SK-N-SH (cell line): ENCODE measurements at places on chromosomes 12 and 14.

DNA sequence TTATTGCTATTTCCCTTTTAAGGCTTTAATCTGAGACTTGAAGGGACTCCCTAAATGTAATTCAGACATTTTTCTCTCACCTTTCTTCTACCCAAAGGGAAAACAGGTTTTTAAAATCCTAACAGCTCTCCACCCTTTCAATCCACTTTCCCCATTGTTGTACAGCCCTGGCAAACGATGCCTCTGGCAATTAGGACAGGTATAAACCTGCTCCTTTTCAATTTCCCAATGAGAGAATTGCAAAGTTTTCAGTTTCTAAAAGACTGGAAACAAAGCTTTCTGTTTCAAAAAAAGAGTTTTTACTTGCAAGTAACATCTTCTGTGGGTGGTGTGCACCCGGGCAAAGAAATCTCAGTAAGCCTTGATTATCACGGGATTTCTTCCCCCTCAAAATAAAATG, 131.2 kb downstream of the HMGA2 start:
- no peaks in the 10 kb centered on the region for H3K27me3 ChIP-seq
- H3K4me3 ChIP-seq, result no peak overlapping the region
- peaks cover 83% of the 10 kb centered on the region for H3K4me1 ChIP-seq
- no peak for DNase-seq
- H3K27ac ChIP-seq, result peak overlapping the region; percentile 79

GRCh38 chr14:75968456-75968855, 13.3 kb downstream of the TGFB3 start:
- no peak overlapping the region for H3K4me3 ChIP-seq
- DNase-seq, result no peak
- H3K36me3 ChIP-seq, result peaks cover 2% of the 10 kb centered on the region; the same call in 1 of the 2 replicates

GRCh38 chr12:99057670-99058069, 412.6 kb downstream of the APAF1 start:
- no peaks in the 10 kb centered on the region for H3K36me3 ChIP-seq
- no peaks in the 10 kb centered on the region for H3K27me3 ChIP-seq
- no peak for DNase-seq
- H3K4me1 ChIP-seq, result peaks cover 6% of the 10 kb centered on the region
- no peak overlapping the region for H3K4me3 ChIP-seq

GRCh38 chr12:131093971-131094830, 140.5 kb downstream of the ADGRD1 start:
- no peaks in the 10 kb centered on the region for H3K27me3 ChIP-seq
- H3K4me1 ChIP-seq, result no peaks in the 10 kb centered on the region
- no peak for DNase-seq
- no peak overlapping the region for H3K4me3 ChIP-seq
- no peak overlapping the region for H3K27ac ChIP-seq

DNA sequence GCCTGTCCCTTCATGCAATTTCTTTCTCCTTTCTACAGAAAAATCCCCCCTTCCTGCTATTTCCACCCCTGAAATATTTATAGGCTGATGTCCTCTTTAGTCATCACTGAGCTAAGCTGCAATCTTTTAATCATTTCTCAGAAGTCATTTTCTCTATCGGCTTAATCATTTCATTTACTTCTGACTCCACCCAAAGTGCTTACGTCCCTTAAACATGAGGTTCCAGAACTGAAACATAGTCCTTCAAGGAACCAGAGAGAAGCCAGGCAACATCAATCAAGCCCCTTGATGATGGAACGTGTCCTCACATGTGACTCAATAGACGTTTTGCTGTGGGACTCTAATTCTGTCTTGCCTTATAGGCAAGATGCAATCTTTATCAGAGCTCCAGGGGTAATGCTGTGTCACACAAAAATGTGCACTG, 148.7 kb upstream of the KRR1 start:
- peak overlapping the region; percentile 9; the same call in 1 of the 2 replicates for H3K27ac ChIP-seq
- no peaks in the 10 kb centered on the region for H3K27me3 ChIP-seq
- DNase-seq, result no peak
- no peaks in the 10 kb centered on the region for H3K36me3 ChIP-seq
- H3K4me3 ChIP-seq, result no peak overlapping the region

GRCh38 chr12:123150275-123150743, 581 bp downstream of the PITPNM2 start:
- H3K27ac ChIP-seq, result no peak overlapping the region
- peaks cover 10% of the 10 kb centered on the region for H3K36me3 ChIP-seq
- no peaks in the 10 kb centered on the region for H3K27me3 ChIP-seq
- peak overlapping the region; percentile 72 for H3K4me3 ChIP-seq
- H3K4me1 ChIP-seq, result peaks cover 19% of the 10 kb centered on the region; the same call in 1 of the 2 replicates

DNA sequence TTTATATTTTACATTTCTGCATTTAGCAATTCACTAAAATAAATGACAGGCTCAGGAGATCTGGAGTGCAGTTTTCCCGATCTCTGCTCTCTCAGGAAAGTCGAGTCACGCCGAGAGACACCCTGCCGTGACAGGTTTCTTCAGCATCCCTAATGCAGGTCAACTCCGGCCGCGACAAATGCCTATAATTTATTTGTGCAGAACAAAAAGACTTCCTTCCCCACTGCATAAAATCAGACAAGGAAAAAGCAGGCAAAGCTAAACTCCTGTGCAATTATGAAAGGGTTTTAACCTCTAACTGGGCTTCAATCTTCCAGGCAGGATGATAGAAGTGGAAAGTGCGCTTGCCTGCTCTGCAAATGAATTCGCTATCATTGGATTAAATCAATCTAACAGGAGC, 28.1 kb downstream of the SPRING1 start:
- no peak for DNase-seq
- H3K4me1 ChIP-seq, result peaks cover 24% of the 10 kb centered on the region
- peak overlapping the region; percentile 26; the same call in 1 of the 2 replicates for H3K4me3 ChIP-seq
- no peaks in the 10 kb centered on the region for H3K27me3 ChIP-seq
- no peaks in the 10 kb centered on the region for H3K36me3 ChIP-seq

DNA sequence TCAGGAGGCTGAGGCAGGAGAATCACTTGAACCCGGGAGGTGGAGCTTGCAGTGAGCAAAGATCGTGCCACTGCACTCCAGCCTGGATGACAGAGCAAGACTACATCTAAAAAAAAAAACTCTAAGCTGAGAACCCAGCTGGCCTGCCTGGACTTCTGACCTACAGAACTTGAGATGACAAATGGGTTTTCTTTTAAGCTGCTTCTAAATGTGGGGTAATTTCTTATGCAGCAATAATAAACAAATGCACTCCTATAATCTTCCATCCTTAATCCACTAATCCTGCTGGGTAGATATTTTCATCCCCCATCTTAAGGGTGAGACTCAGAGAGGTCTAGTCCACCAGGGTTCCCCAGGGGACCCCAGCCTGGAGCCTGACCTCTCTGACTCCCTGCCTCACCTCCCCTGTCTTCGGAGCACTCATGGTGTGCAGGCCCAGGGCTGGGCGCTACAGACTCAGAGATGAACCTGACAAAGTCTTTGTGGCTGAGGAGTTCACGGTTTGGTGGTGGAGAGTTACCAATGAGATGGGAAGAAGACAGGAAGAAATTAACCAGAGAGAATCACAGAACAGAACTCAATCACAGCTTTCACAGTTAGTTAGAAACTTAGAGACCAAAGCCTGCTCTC, 39.7 kb upstream of the BDKRB2 start:
- no peak overlapping the region for H3K27ac ChIP-seq
- H3K36me3 ChIP-seq, result no peaks in the 10 kb centered on the region
- DNase-seq, result no peak
- peaks cover 4% of the 10 kb centered on the region; the same call in 1 of the 2 replicates for H3K4me1 ChIP-seq
- no peaks in the 10 kb centered on the region for H3K27me3 ChIP-seq

GRCh38 chr12:112822056-112822455, 30.5 kb downstream of the RPH3A start:
- no peaks in the 10 kb centered on the region for H3K27me3 ChIP-seq
- no peak overlapping the region for H3K4me3 ChIP-seq
- H3K4me1 ChIP-seq, result peaks cover 61% of the 10 kb centered on the region
- H3K27ac ChIP-seq, result peak overlapping the region; percentile 100
